ENCODE measurements at places on chromosomes 1 and 21.

DNA sequence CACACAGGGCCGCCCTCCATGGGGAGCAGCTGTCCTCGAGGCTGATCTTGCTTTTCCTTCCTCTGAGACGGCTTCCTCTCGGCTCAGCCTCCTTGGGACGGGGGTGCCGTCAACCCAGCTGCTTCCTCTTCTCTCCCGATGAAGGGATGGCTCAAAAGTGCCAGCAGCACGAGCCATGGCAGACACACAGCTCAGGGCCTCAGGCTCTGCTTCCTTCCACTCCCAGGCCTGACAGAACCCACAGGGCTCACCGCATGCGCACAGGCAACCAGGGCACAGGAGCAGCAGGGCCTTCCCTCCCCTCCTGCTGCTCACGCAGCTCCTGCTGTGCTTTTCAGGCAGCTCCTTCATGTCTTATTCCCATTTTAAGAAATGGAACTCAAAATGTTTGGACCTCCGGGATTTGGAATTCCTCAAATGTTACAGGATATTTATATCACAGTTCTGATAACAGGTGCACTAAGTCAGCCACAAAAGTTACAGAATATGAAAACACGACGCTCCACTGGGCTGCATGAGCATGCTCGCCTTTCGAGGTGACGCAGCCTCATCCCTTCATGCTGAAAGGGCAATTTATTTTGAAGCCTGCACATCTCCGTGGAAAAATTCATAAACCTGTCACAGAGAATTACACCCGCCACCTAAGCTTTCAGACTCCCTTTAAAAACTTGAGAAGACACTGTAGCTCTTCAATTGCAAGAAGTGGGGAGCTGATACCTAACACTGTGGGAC lies 84.4 kb downstream of the HSF2BP start:
- no peak for DNase-seq

GRCh38 chr1:67561704-67562113 lies 123.3 kb upstream of the GADD45A start:
- peak; percentile 59 for DNase-seq

GRCh38 chr1:182050481-182051448 lies 10.7 kb downstream of the ZNF648 start:
- no peak for DNase-seq

DNA sequence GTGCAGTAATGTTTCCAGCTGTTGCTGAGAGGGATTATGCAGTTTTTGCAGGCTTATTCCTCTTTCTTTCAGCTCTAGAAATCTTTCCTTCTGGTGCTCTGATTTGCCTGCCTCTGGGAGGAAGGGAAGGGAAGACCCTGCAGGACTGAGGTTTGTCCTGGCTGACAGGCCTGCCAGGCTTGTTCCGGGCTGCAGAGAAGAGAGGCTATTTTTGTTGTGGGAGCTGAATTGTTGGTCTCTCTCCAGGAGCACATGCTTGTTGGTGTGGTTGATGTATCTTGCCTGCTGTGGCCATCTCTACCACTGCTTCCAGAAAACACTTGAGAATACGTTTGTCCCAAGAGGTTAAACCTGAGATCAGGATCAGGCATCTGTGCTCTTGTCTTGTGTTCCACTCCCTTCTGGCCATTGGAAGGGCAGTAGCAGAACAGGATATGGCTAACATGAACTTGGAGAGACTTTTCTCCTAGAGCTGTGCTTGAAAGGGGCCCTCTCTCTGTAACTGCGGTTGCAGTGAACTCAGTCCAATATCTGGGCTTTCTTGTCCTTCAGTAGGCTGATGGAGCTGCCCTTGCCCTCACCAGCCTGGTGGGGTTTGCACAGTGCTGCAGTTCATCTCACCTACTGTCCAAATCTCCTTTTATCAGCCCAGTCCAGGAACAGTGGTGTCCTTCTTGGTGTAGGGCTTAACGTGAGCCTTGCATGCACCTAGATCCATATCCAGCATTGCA lies 21.5 kb upstream of the SLC25A34 start:
- no peak for DNase-seq

DNA sequence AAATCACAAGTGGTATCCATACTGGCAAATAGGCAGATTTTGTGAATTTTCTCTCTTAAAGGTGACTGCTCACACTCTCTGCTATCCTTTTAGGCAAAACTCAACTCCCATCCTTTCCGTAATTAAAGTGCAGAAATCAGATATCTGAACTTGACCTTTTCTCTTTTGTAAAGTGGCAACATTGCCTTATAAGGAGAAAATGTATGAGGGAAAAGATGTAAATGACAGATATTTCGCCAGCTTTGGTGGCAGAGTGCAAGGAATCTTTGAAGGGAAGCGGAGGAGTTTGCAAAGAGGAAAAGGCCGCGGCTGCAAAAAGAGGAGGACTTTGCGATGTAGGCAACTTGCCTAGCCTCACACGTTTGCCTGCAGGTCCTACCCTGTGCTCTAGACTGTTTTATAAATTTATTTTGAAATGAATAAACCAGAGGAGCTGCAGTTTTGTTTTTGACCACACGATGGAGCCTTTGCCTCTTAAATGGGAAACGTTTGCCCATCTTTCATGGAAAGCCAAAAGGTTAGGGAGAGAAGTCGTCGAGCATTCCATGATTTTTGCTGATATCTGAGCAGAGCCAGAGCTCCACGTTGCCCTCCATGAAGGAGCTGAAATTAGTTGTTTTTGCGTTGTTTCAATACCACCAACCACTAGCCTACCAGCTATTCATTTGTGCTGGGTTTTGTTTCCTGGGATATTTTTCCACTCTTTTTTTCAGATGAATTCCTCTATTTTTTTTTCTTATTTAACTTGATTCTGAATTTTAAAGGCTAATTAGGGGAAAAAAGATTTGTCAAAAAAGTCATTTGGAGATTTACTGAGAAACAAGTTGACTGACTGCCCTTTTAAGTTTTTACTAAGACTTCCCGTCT lies 242.3 kb downstream of the LMX1A start:
- no peak for DNase-seq

DNA sequence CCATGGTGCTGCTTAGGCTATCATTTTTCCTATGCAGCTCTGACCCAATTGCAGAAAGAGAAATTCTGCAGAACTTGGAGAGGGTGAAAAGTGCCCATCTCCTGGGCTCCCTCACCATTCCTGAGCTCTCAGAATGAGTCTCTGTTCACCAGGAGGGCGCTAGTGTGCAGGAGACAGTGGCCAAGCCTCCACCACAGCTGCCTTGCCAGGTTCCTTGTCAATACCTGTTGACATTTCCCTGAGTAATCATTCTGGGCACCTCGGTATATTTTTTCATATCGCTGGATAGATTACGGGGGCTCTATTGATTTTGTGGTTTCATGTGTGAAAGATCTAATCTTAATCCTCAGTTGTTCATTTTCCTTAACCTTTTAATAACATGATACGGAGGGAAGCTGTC lies 13.0 kb upstream of the C8B start:
- no peak for DNase-seq

DNA sequence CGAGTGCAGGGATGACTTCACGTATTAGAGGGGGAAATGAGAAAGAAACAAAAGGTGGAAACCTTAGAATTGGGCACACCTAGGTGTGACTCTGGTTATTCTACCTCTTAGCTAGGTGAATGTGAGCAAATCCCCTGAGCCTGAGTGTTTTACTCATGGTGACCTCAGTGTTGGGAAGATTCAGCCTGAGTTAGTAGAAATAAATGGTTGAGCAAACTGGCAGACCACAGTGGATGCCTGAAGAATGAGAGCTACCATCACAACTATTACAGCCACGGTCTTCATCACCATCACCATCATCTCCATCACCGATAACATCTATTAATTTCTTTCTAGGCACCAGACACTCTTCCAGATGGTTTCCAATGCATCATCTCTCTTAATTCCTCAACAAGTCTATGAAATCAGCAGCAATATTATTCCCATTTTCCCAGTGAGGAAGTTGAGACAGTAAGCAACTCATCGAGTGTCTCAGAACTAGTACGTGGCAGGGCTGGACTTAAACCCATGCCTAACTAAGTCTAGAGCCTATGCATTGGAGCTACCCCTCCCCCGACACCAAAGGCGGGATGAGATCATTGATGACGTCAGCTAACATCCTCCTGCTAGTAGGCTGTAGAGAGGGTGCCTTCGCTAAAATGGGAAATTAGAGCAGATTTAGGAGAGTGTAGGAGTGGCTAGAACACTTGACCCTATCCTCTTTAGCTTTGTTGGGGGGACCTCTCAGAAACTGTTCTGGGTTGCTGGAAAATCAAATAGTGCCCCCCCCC lies 7.9 kb upstream of the KAZN start:
- DNase-seq, result no peak

- DNase-seq, result no peak
Observed at GRCh38 chr1:7613851-7614205, 157.3 kb upstream of the VAMP3 start.

DNA sequence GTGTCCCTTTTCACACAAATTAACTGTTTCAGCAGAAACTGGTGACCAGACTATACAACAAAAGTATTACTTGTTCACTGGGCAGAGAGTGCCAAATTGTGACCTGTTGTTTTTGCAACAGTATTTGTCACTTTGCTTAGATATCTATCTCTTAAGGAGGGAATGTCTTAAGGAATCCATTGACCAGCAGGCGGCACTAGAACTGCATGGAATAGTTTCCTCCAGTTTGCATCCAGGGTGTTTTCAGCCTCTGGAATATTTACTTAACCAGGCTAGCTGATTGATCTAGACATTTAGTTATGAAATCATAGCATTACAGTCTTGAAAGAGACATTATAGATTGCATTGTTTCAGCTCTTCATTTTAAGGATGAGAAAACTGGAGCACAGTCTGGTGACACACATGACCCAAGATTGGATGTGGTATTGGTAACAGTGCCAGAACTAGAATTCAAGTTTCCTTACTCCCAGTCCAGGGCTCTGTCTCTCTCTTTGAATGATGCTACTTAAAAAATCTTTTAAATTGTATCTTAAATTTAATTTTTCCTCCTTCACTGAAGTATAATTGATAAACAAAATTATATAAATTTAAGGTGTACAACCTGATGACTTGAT lies 16.9 kb downstream of the RPTN start:
- DNase-seq, result no peak

DNA sequence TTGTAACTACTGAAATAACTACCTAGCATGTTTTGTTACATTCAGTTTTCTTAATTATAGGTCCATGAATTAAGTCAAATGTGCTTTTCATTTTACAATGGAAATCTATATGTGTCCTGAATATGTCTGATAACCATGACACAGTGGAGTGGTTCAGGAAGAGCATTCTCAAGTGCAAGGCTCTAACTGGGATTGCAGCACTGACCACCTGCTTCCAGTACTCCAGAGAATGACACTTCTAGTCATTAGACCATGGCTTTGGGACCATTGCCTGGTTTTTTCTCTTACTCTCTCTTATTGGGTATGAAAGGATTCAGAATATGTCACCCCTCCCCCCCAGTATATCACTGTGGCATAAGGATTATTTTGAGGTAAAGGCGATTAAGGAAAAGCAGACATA lies 204.9 kb upstream of the CACYBP start:
- DNase-seq, result no peak

GRCh38 chr1:161198194-161198896 lies 509 bp downstream of the ADAMTS4 start:
- no peak for DNase-seq

DNA sequence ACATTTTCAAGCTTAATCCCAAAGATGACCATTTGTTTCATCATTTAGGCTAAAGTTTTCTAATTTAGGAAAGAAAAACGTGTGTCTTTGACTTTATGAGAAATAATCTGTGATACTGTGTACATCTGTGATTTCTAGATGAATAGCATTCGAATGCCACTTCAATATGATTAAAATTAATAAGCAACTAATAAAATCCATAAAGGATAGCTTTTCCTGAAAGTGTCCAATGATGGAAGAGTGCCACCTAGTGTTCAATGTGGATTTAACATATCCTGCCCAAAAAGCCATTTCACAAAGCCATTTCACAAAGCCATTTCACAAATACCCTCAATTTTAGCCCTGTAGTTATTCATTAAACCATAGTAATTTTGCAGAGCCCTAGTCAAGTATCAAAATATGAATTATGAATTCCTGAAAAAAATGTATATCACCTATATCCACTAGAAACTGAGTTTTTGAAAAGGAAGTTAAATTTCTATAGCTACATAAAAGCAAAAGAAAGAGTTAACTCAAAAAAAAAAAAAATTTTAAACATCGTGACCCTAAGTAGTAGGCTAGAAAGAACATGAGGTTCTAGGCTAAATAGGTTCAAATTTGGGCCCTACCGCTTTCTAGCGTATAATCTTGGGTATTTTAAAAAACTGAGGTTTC lies 19.1 kb downstream of the NME7 start:
- no peak for DNase-seq

GRCh38 chr21:43924421-43925095 lies 59.5 kb downstream of the AGPAT3 start:
- no peak for DNase-seq

All from activated T-helper 1 cell treated with Interleukin-2 at 50 U/mL for 16 hours (primary cell).